ENCODE measurements at places on chromosomes 5 and 9. TPM values are rescaled to one million over a fixed set of nuclear protein-coding genes. Genes with fewer than 3 reads are reported as not detected.

DNA sequence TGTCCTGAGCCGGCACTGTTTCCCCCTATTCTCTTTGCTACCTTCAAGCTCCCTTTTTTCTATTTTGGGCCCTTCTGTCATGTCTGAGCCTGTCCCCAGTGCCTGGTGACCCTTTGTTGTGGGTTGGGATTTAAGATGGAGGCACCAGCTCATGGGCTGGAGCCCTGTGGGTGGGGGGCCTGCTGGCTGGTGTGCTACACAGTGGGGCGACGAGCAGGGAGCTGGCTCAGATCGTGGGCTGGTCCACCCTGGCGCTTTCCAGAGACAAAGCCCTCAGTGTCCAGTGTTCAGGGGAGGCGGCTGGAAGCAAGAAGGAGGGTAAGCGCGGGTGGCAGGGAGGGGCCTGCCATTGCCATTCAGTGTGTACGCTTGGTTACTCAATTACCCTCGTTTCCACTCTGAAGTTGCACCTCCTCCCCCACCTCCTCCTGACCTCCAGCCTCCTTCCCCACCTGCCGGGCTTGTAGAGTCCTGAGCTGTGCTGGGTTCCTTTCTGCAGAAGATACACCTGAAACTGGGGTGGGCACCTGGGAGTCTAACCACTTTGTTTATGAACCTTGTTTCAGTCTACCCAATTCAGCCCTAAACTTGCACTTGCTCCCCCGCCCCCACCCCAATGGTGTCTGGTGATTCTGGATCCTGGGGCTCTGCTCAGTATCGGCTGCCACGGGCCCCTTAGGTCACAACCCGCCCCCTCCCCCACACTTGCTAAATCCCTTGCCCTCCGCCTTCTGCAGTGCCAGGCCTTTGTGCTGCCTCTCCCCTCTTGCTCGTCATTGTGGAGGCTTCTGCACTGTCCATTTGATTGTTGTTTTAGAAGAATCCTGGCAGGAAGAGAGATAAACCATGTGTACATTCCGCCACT, 49.9 kb downstream of the MVB12B start:
- DNase-seq: no peak

DNA sequence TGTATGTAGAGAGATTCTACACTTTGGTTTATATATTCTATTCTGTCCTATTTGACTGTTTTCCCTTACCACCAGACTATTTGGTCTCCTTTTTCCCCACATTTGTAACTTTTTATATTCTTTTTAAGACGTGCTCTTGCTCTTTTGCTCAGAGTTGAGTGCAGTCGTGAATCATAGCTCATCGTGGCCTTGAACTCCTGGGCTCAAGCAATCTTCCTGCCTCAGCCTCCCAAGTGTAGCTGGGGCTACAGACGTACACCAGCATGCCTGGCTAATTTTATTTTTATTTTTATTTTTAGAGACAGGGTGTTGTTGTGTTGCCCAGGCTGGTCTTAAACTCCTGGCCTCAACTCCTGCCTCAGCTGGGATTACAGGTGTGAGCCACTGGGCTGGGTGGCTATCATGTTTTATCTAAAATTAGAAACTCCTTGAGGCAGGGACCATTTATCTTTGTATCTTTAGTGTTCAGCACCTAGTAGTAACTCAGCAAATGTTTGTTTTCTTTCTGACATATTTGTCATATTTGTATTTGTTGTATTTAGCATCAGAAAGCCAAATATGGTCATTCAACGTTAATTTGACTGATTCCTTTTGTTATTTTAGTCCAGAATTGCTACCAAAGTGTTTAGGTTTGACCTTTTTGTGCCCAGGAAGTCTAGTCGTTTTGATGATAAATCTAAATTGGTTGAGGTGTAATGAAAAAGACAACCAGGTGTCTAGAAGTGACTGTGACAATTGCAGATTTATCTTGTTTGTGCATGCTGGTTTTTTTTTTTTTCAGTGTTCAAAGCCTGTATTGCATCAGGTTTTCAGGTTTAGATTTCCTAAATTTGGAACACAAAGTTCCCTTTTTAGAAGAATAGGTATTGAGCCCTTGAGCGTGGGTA, 44.3 kb downstream of the ERBIN start:
- DNase-seq: no peak

DNA sequence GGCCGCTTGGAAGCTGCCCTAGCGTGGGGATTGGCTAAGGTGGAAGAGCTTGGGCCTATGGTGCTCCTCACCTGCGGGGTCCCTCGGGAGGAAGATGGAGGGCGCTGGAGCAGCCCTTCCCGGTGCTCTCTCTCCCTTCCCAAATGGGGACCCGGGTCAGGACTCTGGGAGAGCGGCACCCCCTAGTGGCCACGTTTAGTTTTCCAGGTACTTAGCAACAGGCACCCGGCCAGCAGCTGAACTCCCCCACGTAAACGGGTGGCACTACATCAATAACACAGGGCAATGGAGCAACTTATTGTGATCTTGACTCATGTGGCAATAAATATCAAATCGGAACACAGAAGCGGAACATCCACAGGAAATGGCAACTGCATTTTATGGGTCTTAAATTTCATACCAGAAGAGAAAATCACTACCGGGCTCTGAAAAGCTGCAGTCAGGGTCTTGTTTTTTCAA, 316.6 kb downstream of the AGTPBP1 start:
- DNase-seq: no peak

DNA sequence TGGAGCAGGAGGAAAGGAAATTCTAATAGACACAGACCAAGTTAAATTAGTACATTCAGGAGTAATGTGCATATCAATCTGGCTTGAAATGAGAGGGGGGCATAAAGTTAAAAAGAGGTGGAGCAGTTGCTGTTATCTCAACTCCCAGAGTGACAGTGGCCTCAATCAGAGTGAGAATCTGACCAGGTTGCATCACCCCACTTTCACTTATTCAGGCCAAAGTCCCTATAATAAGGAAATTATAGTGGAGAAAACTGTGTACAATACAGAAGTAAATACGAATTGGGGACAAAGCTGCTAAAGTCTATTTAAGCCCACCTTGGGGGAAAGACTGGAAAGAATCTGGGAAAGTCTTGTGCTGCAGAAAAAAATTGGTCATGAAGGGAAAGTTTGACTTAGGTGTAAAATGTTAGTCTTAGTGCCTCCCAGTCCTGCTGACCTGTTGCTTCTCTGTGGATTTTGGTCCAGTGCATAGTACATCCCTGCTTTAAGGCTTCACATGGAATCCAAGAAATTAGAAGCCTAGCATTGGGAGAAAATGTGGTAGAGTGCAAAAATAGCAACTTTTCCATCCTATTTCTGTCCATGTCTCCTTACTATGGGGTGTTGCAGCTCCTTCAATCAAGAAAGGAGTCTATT, 27.9 kb downstream of the MROH2B start:
- DNase-seq: no peak

DNA sequence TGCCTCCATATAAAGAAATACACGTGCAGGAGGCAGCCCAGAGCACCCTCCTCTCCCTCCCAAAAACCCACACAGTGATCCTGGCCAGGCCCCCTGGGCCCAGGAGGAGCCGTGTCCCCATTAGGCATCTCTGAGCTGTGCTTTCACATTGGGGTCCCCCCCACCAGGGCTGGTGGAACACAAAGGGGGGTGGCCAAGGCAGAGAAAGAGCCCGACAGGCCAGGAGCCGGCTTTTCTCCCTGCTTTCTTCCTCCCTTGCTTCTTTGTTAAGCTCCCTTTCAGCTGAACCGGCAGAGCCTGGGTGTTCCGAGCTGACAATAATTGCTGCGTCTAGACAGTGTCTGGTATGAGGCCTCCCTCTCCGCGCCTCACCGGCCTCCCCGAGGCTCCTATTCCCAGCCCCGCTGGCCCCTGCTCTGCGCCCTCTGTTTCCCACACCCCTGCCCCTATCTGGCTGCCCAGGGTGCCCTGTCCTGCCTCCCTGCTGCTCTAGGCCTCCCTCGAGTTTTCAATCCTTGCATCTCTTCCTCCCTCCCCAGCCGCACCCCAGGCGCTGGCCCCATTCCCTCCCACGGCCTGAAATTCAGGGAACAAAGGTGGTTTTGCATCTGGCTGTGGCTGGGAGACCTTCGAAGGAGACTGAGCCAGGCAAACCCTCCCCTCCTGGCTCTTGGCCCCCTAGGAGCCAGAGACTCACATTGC, 120.6 kb downstream of the C9orf50 start:
- DNase-seq: no peak

The SPATA31D4 gene
- not detected for total RNA-seq

The DND1 gene
- 0.54 TPM for total RNA-seq

Data from thoracic aorta (tissue), 2 donors.